NCI-H774 (cell line): ENCODE measurements at places on chromosomes 2 and 18.

- DNase-seq, result no peak
These were observed 73.9 kb upstream of the ALK start for GRCh38 chr2:29995241-29995640.

GRCh38 chr2:128617029-128617590 lies 298.4 kb upstream of the HS6ST1 start:
- no peak for DNase-seq

DNA sequence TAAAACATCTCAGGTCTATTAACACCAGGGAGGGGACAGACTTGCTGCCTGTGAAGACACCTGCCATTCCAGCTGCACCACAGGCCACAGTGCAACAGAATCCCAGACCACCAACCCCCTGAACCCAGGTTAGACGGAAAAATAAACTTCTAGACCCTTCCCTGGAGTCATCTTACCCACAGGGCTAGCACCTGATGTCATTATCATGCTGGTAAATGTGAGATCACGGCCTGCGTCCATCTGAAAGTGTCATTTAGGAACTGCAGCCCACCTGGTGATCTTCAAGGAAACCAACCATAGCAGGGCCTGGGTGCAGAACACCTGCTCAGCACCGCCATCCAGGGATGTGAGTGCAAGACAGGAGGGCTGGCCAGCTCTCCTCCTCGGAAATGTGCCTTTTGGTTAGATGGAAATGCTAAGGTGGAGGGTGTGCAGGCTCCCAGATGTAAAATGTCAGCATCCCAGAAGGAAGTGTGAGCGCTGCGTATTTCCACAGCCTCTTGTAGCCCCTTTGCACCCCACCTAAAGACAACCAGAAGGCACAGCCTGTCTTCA lies 80.8 kb downstream of the PTGR3 start:
- no peak for DNase-seq

GRCh38 chr2:11551569-11552259 lies 17.9 kb downstream of the GREB1 start:
- DNase-seq, result no peak

DNA sequence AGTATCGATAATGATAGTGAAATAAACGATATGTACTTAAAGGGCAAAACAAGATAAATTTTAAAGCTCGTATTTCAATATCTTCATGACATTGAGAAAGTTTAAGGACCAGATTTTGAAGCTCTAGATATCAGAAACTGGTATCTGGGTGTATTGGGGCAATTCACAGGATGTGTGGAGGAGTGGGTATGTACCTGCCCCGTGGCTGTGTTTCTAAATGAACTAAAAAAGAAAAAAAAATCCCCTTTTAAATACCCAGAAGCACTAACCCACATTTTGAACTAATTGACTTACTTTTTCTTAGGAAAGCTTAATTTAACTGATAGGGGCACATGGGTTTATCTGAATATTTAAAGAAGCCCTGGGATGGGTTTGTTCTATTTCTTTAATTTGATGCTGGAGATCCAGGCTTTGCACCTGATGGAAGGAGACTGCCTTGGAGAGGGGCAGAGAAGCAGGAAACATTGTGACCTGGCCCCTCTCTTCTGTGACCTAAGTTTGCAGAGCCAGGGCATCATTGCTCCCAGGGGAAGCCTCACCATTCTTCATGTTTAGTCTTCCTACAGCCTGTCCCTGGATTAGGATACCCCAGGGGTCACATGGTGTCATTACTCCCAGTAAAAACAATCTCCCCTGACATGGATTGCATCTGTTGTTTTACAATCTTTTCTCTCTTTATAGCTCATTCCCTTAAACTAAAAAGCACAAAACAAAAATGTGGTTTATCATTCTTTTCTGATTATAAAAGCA lies 7.6 kb upstream of the KCTD1 start:
- DNase-seq, result no peak

GRCh38 chr2:23366720-23367119 lies 18.3 kb upstream of the KLHL29 start:
- DNase-seq, result no peak

GRCh38 chr2:128329607-128330006 lies 10.9 kb upstream of the HS6ST1 start:
- DNase-seq, result no peak

GRCh38 chr2:31920962-31921361 lies 89.8 kb downstream of the MEMO1 start:
- no peak for DNase-seq

DNA sequence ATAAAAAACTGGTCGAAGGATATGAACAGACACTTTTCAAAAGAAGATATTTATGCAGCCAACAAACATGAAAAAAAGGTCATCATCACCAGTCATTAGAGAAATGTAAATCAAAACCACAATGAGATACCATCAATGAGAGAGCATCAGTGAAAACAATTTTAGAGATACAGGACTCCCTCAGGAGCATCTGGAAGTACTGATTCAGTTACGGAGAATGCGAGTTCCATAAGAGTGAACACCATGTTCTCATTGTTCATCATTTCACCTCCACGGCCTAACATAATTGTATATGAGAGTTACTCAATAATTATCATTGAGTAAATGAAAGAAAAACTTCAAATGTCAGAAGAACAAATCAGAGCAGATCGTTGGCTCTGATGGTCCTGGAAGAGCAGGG lies 140.9 kb upstream of the TANK start:
- no peak for DNase-seq

GRCh38 chr2:42828487-42829425 lies 36.4 kb upstream of the HAAO start:
- peak; percentile 50 for DNase-seq

- DNase-seq, result no peak
These were observed 174.0 kb upstream of the MYCN start for GRCh38 chr2:15766303-15766861.

DNA sequence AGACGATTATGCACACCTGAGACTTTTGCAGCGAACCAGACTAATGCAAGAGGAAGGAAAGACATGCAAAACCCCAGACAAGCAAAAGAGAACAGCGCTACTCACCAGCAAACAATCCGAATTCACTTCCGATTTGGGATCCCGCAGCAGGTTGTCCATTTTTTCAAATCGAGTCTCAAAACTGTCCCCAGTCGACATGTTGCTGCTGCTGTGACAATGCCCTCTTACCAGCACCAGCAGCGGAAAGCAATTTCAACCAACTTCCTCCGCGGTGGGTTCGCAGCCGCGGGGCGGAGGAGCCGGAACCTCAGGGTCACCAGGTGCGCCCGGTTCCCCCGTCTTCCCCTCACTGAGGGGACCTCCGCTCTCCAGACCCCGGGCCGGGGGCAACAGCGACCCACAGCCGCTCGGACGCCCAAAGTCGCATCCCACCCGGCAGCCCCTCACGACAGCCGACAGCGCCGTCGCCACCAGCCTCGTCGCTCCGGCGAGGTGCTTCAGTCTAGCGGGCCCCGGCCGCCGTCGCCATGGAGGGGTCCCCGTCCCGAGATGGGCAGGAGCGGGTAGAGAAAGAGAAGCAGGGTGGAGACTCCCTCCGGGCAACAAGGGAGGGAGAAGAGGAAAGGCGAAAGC lies 784 bp downstream of the ROCK1 start:
- peak; percentile 24 for DNase-seq

GRCh38 chr2:178482437-178482836 lies 2.2 kb downstream of the PLEKHA3 start:
- DNase-seq, result no peak

- no peak for DNase-seq
These were observed 28.2 kb downstream of the SERTAD2 start for GRCh38 chr2:64625299-64626145.

DNA sequence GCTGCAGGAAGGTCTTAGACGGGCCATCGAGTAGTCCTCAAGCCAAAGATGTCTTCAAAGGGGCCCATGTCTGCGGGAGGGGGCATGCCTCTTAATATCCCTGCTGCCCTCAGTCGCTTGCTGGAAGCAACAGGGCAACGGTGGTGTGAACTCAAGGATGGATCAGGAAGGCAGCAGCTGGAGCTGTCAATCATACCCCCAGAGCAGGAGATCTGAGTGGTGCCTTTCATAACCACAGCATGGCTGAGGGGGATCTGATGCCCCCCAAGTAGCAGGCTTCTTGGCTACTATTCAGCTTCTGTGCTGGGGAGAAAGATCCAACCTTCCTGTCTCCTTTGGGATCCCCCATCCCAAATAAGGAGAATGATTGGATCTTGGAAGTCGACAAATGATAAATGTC lies 46.4 kb downstream of the INSIG2 start:
- no peak for DNase-seq

GRCh38 chr18:46555724-46556123 lies 101.3 kb downstream of the LOXHD1 start:
- no peak for DNase-seq

- no peak for DNase-seq
These were observed 58.8 kb upstream of the LYPD6 start for GRCh38 chr2:149271575-149271974.

GRCh38 chr2:9462886-9463697 lies 11.3 kb upstream of the IAH1 start:
- peak; percentile 16 for DNase-seq

DNA sequence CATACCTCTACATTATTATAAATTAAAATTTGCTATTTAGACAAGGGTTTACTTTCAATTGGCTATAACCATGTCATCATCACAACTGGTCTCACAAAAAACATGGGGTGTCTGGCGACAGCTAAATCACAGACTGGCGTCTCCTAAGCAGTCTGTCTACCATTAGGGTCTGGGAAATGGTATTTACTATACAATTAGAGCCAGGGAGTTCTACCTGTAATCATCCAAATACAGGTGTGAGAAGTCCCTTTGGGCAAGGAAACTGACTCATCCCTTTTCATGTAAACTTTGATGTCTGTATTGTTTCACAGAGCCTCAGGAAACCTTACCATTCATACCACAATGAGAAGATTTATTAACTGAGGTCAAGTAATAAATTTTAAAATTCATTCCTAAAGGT lies 126.7 kb downstream of the OLA1 start:
- no peak for DNase-seq

DNA sequence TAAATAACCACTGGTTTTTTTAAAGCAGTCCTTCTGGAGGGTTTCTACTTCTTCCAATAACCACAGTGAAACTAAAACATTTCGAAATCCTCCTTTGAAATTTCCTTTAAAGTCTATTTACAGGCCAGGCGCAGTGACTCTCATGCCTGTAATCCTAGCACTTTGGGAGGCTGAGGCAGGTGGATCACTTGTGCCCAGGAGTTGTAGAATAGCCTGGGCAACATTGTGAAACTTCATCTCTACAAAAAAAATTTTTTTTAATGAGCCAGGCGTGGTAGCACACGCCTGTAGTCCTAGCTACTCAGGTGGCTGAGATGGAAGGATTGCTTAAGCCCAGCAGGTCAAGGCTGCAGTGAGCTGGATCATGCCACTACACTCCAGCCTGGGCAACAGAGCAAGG lies 15.2 kb downstream of the KIDINS220 start:
- no peak for DNase-seq

GRCh38 chr2:137208431-137208891 lies 443.1 kb downstream of the THSD7B start:
- DNase-seq, result no peak

DNA sequence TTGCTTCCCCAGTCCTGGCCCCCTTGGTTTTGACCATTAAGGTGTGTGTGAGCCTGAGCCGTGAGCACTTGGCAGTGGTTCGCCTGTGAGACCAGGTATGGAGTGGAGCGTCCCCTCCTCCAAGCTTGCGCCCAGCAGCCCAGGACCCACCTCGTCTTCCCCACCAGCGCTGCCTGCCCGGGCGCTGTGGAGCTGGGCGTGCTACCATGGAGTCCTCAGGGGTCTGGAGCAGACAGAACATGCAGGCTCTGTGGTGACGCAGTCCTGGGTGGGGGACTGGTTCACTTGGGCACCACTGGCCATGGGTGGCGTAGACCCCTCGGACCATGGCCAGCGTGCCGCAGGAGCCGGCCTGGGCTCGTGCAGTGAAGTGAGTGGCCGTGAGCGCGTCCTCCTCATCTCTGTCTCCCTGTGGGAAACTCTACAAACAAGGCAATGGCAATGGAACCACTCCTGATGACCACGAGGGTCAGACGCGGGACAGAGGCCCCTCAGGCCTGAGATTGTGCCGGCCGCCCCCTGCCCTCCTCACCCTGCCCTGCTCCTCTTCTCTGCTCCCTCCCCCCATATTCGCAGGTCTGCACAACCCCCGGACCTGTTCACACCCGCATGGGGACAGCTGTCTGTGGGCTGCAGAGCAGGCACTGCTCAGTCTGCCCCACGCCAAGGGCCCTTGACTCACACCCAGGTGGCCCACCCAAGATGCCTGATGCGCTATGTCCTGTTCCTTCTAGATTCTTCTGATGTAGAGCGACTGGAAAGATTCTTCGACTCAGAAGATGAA lies 15.0 kb downstream of the DTYMK start:
- no peak for DNase-seq

GRCh38 chr2:214311931-214312749 lies 98.7 kb upstream of the VWC2L start:
- no peak for DNase-seq

- no peak for DNase-seq
These were observed 455.1 kb upstream of the HS6ST1 start for GRCh38 chr2:128773641-128774319.

GRCh38 chr2:12141618-12142258 lies 395.3 kb downstream of the LPIN1 start:
- DNase-seq, result no peak

GRCh38 chr18:34345738-34346137 lies 121.0 kb upstream of the NOL4 start:
- DNase-seq, result no peak

DNA sequence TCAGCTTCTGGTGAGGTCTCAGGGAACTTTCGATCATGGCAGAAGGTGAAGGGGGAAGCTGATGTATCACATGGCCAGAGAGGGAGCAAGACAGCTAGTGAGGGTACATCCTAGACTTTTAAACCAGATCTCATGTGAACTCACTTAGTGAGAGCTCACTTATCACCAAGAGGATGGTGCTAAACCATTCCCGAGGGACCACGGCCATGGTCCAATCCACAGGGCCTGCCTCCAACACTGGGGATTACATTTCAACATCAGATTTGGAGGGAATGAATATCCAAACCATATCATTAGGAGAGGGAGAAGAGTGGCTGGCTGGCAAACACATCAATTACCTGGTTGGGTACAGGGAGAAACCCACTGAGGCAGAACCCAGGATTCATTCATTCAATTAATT lies 75.7 kb upstream of the HAAO start:
- no peak for DNase-seq

DNA sequence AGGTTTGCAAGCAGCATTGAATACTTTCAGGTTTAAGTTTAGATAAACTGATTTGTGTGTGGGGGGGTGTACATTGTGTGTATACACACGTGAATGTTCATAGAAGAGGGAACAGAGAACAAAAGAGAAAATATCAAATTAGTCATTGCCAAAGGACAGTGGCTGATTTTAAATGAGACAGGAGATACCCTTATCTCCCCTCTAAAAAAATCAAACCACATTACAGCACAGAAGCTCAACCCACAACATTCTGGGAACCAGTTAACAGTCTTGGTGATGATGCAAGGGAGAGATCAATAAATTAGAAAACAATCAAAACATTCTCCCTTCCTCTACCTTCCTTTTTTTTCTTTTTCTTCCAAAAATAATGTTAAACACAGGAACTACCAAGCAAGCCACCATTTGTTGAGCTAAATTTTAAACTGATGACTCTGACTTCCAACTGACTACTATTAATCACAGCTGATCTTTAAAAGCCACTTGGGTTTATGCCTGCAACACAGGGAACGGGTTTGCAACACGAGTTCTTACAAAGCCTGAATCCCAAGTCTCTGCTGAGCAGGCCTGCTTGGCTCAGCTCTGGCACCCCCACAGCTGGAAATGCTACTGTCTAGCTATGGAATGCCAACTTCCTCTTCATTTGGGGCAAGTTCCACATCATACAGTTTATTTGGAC lies 119.2 kb upstream of the ACVR1C start:
- DNase-seq, result no peak
